Activated gamma-delta T cell treated with anti-CD3 and anti-CD28 coated beads, Interleukin-2, amount 50 U/mL, for 16 hours (primary cell): ENCODE measurements at places on chromosomes 4 and X.

DNA sequence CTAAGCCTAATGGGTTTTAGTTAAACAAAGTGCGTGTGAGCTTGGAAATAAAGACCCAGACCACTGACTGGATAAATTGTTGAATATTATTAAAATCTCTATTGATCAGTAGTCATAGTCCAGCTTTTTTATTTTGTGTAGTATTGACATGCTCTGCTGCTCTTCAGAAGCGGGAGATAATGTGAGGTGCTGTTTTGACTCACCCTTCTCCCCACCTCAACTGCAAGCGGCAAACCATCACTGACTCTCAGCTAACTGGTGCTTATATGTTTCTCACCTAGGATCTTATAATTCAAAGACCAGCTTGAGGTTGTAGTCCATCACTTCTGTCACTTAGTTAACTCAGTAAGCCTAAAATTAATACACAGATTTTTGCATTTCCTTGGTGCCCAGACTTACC lies 72.2 kb downstream of the COMMD8 start:
- no peak for DNase-seq

GRCh38 chrX:108163333-108164082 lies 71.9 kb downstream of the ATG4A start:
- no peak for DNase-seq

- no peak for DNase-seq
These were observed 26.2 kb downstream of the ZNF330 start for GRCh38 chr4:141246683-141247429.

DNA sequence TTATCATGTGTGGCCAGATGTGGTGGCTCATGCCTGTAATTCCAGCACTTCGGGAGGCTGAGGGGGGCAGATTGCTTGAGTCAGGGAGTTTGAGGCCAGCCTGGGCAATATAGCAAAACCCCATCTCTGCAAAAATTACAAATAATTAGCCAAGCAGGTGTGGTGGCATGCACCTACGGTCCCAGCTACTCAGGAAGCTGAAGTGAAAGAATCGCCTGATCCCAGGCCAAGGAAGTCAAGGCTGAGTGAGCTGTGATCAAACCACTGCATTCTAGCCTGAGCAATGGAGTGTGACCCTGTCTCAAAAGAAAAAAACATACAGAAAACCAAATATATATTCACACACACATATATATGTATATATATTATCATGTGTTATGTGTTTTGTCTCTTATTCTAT lies 15.0 kb downstream of the APELA start:
- DNase-seq, result no peak

- no peak for DNase-seq
These were observed 134.5 kb upstream of the IL15 start for GRCh38 chr4:141501931-141502330.

- DNase-seq, result peak; percentile 78
These were observed 618 bp downstream of the DDX3X start for GRCh38 chrX:41334363-41335197.

- peak; percentile 2 for DNase-seq
These were observed 144.6 kb upstream of the NOCT start for GRCh38 chr4:138870737-138871554.

DNA sequence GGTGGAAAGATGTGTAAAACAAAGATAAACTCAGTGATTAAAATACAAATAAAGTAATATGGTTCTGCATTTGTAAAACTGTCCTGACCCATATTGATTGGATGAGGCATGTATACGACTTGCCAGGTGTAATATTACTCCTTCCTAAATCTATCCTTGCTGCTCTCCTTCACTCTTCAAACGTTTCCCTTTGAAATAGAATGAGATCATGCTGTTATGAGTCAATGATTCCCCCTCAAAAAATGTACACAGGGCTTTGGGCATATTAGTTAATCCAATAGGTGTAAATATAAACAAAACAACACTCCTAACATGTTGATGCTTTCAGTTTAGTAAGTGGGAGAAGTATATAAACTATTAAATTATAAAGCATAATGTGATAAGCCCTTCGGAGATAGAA lies 117.4 kb upstream of the GPM6A start:
- DNase-seq, result no peak

- DNase-seq, result no peak
These were observed 15.6 kb downstream of the ALPK1 start for GRCh38 chr4:112312610-112313239.

DNA sequence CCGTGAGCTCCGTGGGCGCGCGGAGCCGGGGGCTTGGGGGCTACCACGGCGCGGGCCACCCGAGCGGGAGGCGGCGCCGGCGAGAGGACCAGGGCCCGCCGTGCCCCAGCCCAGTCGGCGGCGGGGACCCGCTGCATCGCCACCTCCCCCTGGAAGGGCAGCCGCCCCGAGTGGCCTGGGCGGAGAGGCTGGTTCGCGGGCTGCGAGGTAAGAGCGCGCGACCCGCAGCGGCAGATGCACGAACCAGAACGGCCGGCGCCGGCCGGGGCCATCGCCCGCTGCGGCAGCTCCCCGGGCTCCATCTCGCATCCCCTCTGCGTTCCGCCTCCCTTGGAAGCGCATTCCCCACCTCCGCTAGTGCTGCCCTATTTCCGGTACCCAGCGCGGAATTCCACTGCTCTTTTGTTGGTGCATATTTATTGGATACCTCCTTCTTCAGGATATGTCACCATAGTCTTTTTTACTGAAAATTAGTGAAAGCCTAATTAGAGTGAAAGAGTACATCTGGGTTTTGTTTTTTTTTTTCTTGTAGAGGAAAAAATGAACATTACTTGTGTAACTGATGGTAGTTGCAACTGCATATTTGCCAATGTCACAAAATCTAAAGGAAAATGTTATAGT lies 797 bp downstream of the PKD2 start:
- DNase-seq, result no peak

- no peak for DNase-seq
These were observed 31.5 kb downstream of the RTL5 start for GRCh38 chrX:72100051-72100755.

- DNase-seq, result no peak
These were observed 11.6 kb upstream of the ACOT9 start for GRCh38 chrX:23754664-23755063.

GRCh38 chr4:89619206-89619962 lies 217.6 kb downstream of the SNCA start:
- no peak for DNase-seq

- no peak for DNase-seq
These were observed 580.8 kb upstream of the FTHL17 start for GRCh38 chrX:31652650-31653049.

GRCh38 chr4:48718818-48719465 lies 61.1 kb downstream of the FRYL start:
- no peak for DNase-seq

GRCh38 chrX:120311727-120312063 lies 434 bp upstream of the TMEM255A start:
- no peak for DNase-seq

DNA sequence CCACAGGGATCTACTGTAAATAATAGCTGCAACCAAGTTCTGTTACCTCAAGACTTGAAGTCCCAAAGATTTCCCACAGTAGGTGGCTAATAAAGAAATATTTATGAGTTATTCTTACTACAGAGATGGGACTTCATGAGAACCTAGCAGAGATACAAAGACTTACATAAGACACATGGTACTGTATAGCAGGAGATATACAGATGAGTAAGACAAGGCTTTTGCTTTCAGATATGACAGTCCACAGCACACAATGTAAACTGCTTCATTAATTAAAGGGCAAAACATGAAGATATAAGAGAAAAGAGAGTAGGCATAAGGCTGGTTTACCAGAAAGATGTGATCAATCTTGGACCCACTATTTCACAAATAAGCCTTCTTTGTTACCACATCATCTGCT lies 6.6 kb downstream of the ANKRD17 start:
- DNase-seq, result no peak

DNA sequence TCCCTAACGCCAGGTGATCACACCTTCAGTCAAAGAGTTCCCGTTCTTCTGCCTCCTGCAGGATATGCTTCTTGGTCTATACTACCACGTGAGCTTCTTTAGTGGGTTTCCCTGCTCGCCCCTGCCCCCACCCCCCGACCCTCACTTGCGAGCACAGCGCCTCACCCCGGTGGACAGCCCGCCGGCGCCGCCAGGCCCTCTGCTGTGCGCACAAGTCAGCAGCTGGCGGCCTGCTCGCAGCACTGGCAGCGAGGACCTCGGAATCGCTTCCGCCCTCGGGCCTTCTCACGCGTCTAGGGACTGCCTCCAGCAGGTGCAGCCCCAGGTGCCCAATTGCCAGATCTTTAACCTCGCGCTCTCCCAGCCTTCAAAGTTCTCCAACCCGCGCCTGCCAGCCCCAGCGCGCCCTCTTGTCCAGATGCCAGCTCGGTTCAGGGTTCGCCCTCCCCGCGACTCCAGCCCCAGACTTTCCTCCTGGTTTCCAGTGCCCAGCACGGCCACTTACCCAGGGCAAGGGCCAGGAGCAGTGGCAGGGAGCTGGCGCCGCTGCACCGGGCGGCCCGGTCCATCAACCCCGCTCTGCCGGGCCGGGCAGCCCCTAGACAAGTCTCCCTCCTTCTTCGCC lies 454 bp downstream of the BTC start:
- DNase-seq, result no peak

- DNase-seq, result no peak
These were observed 16.9 kb downstream of the RAI2 start for GRCh38 chrX:17844236-17844635.

GRCh38 chrX:10166248-10166716 lies 9.5 kb downstream of the CLCN4 start:
- DNase-seq, result no peak

GRCh38 chr4:88908521-88908920 lies 148.5 kb downstream of the FAM13A start:
- no peak for DNase-seq

DNA sequence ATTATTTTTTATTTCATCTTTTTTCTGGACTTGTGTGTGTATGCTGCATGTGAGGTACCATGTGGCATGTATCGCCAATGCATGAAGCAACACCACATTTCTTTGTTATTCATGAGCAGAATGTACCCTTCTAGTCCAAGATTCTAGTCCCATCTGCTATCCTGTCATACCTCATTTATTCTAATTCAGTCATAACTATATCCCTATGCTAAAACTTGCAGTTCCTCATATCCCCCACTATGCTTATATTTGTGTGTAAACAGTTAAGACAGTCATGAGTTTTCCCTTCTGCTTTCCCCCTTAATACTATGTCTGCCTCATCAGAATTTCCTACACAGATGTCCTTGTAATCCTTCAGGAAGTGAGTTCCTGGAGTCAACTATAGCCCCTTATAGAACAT lies 19.7 kb downstream of the OCRL start:
- DNase-seq, result no peak

DNA sequence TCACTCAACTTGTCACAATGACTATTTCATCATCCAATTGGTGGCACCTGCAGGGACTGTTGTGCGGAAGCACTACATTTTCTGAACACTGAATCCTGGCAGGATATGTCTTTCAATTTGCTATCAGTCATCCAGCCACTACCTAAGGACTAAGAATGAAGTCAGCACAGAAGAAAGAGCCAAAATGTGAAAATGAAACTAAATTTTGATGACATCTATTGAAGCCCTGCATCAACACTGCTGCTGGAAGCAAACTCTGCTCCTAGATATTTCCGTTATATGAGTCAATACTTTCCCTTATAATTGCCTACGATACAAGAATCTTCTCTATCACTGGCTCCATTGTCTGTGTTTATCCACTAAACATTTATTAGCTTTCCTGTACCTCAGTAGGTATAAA lies 917.9 kb downstream of the RAPGEF2 start:
- DNase-seq, result no peak

DNA sequence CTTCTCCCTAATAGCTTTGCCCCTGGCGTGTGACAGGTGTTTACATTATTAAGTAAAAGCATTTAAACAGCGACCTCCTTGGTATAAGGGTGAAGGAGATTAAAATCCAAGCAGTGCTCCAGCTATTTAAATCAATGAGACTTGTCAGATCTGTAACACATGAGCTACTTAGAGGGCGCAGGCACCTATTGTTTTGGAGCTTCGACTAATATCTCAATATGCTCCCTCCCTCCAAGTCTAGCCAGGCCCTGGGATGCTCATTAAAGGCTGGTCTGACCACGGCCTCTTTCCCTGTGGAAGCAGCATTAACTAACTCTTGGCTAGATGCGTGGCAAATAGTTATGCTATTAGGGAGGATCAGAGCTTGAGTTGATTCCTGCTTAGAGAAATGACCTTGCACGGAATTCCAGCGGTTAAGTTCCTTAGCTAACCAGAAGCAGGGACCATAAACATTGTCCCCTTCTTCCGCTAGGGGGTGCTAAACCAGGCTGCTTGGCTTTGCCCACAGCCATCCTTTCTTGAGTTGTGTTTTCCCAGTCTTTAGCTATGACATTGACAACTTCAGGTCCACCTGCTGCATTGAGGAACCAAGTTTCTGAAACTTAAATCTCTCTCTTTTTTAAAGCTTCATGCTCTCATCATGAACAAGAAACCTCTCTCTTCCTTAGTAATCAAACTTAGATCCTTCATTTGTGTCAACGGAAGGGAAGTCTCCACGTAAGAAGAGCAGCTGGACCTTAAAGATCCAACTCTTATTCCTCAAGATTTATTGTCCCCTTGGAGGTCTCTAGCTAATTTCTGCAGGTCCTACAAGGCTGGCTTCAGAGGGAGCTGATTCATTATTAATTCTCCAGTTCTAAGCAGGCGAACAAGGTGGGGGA lies 80.7 kb upstream of the IGFBP7 start:
- DNase-seq, result no peak

- no peak for DNase-seq
These were observed 6.5 kb downstream of the SASH3 start for GRCh38 chrX:129786210-129786651.

DNA sequence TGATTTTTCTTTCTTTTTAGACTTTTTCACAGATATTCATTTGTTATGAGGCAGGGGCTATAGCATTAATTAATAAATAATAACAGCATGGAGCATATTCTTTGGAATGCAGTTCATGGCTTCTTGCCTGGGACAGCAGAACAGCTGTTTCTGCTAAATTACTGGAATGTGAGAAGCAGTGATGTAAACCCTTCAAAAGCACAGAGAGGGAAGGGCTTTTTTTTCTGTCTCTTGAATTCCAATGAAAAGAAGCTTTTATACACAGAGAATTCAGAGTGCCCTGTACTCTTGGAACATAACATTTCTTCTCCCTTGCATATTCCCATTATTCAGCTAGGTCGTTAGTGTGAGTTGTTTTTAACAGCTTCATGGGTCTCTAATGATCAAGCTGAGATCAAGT lies 28.5 kb upstream of the ANK2 start:
- no peak for DNase-seq

DNA sequence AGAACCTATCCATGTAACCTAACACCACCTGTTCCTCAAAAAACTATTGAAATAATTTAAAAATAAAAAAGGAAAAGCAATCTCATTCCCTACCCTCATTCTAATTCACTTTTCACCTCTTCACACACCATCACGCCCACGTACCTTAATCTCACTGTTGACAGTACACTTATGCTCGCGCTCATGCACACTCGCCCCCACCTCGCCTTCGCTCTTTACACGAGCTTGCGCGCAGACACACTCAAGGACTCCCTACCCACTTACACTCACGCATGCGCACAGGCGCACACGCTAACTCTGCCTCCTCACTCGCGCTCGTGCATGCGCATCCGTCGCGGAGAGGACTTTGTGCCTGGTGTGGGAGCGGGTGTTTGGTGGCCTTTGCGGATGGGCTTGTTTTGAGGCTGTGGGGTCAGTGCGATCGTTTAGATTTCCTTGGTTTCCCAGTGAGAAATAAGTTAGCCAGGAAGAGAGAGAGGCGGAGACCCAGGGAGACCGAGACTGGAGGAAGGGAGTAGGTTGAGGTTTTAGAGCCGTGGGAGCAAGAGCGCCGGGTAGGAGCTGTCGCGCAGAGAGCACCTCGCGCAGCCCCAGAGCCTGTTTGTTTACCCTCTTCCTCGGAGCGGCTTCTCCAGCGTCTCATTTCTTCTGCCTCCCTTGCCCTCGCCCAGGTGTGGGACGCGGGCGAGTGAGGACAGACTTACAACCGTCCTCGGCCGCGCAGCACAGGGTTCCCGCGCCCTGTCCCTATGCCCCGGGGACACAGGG lies 8.1 kb upstream of the GSX2 start:
- DNase-seq, result peak; percentile 55
